ENCODE measurements at places on chromosomes 6 and 20. TPM values are rescaled to one million over a fixed set of nuclear protein-coding genes. Genes with fewer than 3 reads are reported as not detected.

Gene TMEM217
- not detected for total RNA-seq

Gene BPIFA2
- not detected for total RNA-seq

Gene TTI1
- total RNA-seq: 13.5 TPM

Gene KCNK16
- total RNA-seq: not detected

DNA sequence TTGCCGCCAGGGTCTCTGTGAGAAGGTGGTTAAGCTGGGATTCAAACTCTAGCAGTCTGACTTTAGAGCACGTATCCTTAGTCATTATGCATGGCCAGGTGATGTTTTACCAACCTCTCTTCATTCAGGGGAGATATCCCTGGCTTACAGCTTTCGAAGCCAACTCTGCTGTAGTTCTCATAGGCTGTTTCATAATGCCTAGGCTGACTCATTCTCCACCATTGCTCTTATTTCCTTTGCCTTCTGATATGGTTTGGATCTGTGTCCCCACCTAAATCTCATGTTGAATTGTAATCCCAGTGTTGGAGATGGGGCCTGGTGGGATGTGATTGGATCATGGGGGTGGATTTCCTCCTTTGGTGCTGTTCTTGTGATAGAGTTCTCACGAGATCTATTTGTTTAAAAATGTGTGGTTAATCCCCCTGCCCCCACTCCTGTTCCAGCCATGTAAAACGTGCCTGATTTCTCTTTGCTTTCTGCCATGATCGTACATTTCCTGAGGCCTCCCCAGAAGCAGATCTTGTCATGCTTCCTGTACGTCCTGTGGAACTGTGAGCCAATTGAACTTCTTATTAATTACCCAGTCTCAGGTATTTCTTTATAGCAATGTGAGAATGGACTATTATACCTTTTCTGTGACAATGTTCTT lies 94.6 kb upstream of the MAN1A1 start:
- DNase-seq: no peak

- no peak for DNase-seq
Observed at GRCh38 chr20:7113577-7114466, 346.3 kb downstream of the BMP2 start.

GRCh38 chr20:25058847-25059810 lies 1.2 kb upstream of the ACSS1 start:
- DNase-seq: no peak

DNA sequence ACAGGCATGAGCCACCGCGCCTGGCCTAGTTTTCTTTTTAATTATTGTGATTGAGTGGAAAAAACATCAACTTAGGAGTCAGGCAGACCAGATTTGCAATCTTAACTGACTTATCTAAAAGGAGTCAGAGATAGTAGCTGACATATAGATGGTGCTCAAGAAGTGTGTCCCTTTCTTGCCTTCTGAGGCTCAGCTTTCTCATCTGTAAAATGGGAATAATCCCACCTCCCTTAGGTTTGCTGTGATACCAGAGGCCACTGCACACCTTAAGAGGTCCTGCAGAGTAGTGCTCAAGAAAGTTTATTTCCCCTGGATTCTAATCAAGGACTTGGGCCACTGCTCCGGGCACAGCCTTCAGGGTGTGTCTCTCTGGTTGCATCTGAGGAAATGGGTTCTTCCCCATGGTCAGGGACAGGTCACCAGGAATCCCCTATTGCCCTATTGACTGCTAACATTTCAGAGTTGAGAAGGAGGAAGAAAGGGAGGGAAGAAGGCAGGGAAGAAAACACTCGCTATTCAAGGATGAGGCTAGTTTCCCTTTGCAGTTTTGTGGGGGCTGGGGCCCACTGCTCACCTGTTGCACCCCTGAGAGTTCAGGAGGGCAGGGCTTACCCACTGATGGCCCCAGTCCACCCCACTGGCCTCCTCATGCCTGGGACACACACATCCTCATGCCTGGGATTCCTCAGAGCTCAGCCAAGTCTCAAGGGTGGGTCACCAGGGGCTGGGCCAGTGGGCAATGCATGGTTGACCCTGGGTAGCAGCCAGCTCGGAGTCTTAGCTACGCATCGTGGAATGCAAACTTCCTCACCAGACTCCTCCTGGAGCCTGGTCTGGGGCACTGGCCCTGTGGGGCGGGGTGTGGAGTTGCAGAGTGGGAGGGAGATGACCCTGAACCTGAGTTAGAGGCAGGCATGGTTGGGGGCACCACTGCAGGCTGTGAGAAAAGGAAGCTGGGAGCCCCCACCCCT lies 21.2 kb downstream of the C6orf132 start:
- no peak for DNase-seq

DNA sequence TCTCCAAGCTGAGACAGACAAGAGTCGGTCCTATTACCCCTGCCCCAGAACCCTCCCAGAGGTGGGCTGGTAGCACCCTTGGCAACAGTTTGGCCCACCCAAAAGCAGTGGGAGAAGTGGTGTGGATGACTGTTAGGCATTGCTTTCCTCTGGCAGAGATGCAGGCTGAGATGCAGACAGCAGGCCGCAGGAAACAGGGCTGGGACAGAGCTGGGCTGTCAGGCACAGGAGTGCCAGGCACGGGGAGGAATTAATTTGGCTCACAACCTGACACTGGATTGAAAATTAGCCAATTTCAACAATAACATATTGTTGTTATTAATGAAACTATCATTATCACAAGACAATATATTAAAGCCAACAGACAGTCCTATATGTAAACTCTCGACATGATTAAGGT lies 15.7 kb upstream of the SIRT5 start:
- no peak for DNase-seq

DNA sequence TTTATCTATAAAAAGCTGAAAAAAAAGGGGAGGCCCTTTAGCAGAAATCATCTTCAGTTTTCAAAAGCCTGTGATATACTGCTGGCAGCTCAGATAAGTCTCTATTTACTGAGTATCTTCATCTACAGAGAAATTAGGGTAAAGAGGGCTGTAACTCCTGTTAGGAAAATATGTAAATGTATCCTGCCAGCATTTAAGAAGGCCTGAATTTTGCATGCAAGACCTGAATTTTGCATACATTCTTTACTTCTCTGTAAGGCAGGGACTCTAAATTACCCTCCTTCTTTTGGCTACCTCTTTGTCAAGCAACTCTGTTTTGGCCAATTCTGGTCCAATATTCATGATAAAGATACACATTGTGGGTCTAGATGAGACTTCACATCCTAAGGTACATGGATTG lies 150.6 kb upstream of the SPACA1 start:
- no peak for DNase-seq

- DNase-seq: no peak
Observed at GRCh38 chr20:38181971-38182370, 16.9 kb upstream of the TGM2 start.

- DNase-seq: no peak
Observed at GRCh38 chr20:56788041-56788670, 159.1 kb downstream of the TFAP2C start.

DNA sequence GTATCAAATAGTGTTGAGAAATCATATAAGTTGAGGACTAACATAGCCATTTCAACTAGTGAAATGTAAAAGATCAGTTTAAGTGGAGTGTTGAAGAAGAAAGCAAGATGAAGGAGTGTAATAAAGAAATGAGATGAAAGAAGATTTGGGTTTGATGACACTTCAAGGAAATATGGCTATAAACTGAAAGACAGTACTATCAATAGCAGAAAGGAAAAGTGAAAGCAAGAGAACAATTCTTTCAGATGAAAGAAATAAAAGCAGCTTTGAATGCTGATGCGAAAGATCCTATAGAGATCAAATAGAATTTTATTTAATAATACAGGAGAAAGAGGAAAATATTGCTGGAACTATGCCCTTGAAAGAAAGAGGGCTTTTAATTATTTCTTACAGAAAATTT lies 92.8 kb upstream of the PRSS16 start:
- no peak for DNase-seq

- no peak for DNase-seq
Observed at GRCh38 chr6:116287689-116288282, 8.1 kb upstream of the TSPYL1 start.

- no peak for DNase-seq
Observed at GRCh38 chr20:21101932-21102575, 4.1 kb downstream of the LINC00237 start.

GRCh38 chr6:132728616-132729015 lies 14.8 kb upstream of the VNN1 start:
- DNase-seq: no peak

DNA sequence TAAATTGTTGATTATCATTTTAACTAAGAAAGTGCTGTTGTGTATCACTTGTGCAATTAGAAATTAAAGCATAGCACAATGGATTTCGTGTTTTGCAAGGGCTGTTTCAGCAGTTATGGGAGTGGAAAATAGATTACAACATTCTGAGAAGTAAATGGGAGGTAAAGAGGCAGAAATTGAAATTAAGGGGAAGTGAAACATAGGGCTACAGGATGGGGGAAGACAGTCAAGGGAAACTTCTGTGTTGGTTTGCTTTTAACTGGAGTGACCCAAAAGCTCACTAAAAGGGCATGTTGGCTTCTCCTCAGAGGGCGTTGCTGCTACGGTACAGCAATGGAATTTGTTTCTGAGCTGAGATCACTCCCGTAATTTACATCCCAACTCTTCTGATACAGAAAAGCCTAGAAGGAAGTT lies 147.5 kb downstream of the BCAS1 start:
- no peak for DNase-seq

- DNase-seq: no peak
Observed at GRCh38 chr6:137111296-137112066, 62.0 kb downstream of the IL22RA2 start.
